NCI-H774 (cell line): ENCODE measurements at places on chromosomes 7 and 10.

DNA sequence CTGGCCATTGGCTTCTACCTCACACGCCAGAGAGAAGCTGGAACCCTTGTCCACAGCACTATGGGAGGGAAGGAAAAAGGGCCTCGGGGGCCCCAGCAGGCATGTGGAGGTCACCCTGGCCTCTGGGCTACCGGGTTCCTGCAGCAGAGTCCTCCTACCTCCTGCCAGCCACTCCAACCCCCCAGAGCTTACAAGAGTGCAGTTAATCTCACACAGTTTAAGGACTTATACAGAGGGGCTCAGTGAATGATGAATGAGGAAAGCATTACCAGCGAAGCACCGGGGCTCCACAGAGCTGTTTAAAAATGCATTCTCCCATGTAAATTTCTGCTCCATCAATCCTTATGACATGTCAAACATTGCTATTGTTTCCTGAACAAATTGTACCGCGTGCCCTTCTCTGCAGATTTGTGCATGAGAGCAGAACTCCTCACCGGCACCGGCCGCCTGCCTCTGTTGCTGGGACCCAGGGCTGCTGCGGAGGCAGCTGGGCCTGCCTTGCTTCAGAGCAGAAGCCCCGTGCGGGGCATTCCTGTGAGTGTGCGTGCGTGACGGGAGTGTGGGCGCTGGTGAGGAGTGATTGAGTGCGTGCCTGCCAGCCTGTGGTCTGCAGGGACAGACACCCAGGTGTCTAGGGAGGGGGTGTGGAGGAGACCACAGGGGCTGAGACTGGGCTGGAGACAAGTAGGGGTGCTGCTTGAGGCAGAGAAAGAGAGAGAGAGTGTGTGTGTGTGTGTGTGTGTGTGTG, 52.8 kb downstream of the C10orf105 start:
- DNase-seq = no peak

DNA sequence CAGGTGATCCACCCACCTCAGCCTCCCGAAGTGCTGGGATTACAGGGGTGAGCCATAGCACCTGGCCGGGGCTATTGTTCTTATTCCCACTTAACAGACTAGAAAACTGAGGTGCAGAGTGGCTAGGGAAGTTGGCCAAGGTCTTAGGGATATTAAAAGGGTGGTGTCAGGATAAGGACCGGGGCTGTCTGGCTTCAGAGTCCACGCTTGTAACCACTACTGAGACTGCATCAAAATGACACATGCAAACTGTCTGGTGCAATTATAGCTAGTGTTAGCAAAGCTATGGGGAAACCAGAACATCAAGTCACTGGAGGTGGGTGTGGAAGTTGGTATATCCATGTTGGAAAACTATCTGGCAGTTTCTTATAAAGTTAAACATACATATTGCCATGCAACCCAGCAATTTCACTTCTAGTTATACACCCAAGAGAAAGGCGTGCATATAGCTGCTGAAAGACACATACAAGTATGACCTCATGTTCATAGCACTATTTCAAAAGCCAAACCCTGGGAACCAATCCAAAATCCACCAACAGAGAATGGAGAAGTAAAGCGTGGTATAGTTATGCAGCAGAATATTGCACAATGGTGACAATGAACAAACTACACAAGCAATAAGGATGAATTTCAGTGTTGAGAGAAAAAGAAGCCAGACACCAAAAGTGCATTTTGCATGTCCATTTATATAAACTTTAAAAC, 33.9 kb upstream of the EEPD1 start:
- DNase-seq = peak; percentile 43

- DNase-seq = no peak
Observed at GRCh38 chr10:49394933-49395740, 752 bp downstream of the DRGX start.

- DNase-seq = no peak
Observed at GRCh38 chr10:22503315-22504088, 158.2 kb downstream of the SPAG6 start.

- no peak for DNase-seq
Observed at GRCh38 chr7:124557101-124557500, 208.5 kb downstream of the GPR37 start.

GRCh38 chr7:72493850-72494661, 81.9 kb upstream of the CALN1 start:
- peak; percentile 63 for DNase-seq

DNA sequence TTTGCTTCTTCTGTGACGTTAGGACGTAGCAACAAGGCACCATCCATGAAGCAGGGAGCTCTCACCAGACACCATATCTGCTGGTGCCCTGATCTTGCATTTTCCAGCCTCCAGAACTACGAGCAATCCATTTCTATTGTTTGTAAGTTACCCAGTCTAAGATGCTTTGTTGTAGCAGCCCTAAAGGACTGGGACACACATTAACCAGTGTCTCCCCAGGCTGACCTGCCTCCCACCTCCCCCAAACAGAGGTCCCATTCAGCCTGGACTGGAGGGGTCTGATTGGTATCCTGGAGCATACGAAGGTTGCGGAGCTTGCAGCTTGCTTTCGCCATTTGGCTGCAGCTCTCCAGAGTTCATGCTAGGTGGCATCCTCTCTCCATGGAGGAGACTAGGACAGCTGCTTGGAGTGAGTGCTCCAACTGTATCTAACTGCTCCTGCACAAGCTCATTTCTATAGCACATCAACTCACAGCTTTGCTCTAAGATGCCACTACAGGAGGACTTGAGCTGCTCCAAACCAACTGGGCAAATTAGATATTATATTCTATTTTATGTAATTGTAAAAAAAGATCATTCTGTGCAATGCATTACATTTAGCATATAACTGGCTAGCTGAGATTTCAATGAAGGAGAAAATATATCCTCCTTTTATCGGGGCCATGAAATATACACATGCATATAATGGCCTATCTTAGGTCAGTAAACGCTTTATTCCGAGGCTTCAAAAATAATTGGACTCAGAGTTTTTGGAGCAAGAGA, 8.0 kb upstream of the GRK5 start:
- peak; percentile 14 for DNase-seq

GRCh38 chr10:126533644-126534043, 136.8 kb downstream of the C10orf90 start:
- DNase-seq = no peak

GRCh38 chr10:28920091-28920490, 242.8 kb downstream of the BAMBI start:
- DNase-seq = no peak

DNA sequence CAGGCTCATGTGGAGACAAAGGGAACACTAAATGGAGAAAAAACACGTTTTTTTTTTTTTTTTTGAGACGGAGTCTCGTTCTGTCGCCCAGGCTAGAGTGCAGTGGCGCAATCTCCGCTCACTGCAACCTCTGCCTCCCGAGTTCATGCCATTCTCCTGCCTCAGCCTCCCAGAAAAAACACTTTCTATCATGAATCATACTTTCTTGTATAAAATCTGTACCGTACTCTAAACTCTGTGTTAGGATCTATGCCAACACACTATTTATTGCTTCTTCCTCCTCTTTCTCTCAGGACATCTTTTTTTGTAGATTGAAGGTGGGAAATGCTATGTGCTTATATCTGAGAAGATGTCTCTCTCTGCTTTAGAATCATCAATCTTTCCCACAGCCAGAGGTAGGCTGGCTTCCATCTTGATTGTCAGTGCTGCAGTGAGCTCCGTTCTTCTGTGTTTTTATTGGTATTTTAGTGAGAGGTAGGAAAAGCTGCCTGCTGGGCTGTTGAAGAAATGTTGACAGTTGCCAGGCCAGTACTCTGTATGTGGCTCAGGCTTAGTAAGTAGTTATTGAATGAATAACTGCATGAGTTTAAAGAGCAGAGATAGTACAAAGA, 101.1 kb downstream of the GPR85 start:
- DNase-seq = no peak

- DNase-seq = no peak
Observed at GRCh38 chr7:5557920-5558401, 134.3 kb upstream of the TNRC18 start.

- DNase-seq = peak; percentile 43
Observed at GRCh38 chr10:104350127-104350635, 3.5 kb upstream of the CFAP58 start.

- DNase-seq = no peak
Observed at GRCh38 chr10:102146971-102147428, 5.2 kb upstream of the NOLC1 start.

GRCh38 chr10:70060389-70060788, 7.7 kb downstream of the MACROH2A2 start:
- DNase-seq = no peak

DNA sequence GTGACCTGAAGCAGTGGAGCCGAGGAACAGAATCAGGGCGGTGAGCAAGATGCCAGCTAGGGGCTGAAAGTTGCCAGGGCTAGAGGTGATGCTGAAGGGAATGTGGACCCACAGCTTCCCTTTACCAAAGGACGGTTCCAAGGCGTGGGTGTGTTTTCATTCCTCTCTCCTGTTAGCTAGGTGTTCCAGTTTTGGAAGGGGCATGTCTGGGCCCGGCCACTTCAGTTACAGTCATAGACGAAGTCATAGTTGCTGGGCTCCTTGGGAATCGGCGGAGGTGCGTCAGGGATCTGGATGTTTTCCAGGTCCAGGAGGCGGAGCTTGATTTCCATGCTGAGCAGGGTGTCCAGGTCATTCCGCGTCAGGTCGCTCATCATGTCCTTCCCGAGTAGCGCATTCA, 131.0 kb upstream of the AOAH start:
- DNase-seq = no peak

DNA sequence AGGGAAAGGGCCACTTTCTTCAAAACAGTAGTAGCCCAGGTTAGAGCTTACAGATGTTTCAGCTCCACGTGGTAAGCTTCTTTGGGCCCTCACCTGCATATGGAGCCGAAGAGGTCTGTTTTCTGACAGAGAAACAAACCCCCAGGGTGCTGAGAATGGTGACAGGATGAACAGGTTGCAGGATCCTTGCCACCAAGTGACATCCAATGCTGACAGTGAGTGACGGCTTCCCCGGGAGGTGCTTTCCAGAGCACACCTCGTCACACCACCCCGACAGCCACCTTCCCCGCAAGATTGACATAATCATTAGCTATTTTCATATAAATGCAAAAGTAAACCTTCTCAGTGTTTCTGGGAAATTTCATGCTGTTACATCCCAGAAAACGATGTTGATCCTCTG, 109.3 kb upstream of the BTBD16 start:
- DNase-seq = no peak

GRCh38 chr7:135525426-135525825, 15.5 kb upstream of the CNOT4 start:
- DNase-seq = no peak

DNA sequence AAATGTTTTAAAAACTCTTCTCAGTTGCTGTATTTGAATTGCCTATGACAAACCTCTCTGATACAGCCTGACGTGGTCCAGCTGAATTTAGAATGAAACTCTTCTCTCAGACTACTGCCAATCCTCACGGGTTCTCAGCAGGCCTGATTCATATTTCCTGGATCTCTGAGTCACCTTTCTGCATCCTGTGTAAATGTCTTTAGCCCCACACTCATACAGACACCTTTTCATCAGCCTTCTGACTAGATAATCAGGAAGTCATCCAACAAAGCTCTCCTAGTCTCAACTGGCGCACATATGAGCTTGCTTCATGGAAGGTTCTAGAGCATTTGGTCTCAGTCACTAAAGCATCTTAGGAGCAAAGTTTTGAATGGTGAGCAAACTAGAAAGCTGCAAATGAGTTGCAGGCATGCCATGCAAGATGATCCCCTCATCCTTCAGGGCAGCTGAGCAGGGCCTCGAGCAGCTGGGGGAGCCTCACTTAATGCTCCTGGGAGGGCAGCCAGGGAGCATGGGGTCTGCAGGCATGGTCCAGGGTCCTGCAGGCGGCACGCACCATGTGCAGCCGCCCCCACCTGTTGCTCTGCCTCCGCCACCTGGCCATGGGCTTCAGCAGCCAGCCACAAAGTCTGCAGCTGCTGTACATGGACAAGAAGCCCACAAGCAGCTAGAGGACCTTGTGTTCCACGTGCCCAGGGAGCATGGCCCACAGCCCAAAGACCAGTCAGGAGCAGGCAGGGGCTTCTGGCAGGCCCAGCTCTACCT, 182.8 kb downstream of the ARHGAP12 start:
- no peak for DNase-seq

GRCh38 chr7:150848561-150849115, 3.7 kb upstream of the AOC1 start:
- no peak for DNase-seq

GRCh38 chr10:77463499-77463898, 174.1 kb downstream of the KCNMA1 start:
- no peak for DNase-seq

- no peak for DNase-seq
Observed at GRCh38 chr10:80461208-80462183, 7.4 kb downstream of the TSPAN14 start.

- DNase-seq = no peak
Observed at GRCh38 chr7:117401293-117402002, 25.8 kb downstream of the ASZ1 start.

DNA sequence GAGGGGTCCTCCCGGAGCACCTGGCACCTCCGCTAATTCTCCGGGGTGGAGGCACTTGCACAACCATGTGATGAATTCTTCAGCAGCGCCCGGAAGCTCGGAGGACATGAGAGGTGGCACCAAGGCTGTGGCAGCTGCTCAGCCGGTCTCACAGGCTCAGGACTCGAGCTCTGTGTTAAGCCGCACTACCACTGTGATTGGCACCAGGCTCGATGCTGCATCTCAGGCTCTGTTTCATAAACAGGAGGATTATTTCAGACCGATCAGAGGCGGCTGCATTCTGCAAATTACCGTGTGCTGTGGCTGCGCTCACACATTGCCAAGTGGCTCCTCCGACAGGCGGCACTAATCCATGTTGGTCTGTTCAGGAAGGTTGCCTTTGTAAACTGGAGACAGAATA, 495.2 kb downstream of the DNAJB6 start:
- no peak for DNase-seq

DNA sequence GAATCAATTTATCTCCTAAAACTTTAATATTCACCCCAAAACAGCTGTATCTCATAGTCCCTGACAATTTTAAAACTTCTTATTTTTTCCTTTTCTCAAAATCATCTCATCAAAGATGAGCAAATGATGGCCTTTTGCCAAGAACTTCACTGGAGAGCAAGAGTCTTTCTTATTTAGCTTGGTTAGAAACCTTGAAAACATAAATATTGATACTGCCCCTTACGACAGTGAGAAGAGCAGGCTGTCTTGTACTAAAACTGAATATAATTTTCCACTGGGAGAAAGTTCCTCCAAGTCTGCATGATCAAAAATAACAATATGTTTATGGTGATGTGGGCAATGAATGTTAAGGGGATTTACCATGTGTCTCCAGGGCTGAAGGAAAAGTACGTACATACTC, 109.0 kb downstream of the COL28A1 start:
- no peak for DNase-seq

GRCh38 chr7:47659664-47660462, 78.0 kb upstream of the TNS3 start:
- DNase-seq = no peak

DNA sequence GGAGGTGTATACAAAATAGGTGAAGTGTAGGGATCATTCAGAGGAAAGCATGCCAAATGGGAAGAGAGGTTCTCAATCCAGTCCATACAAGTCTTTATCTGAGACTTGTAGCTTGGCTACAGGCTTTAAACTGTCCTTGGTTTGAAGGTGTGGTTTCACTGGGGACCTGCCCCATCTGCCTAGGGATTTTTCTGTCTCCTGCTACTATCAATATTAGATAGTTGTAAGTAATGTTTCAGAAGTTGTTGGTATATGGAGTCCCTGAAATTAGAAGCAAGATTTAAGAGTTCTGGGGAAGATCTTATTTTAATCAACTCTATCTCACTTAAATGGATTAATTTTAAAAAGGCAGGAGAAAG, 100.9 kb downstream of the ANKRD7 start:
- DNase-seq = no peak

- DNase-seq = no peak
Observed at GRCh38 chr7:39272111-39272510, 294.1 kb upstream of the YAE1 start.
